Cerebellum (tissue), 4 donors: ENCODE measurements at places on chromosomes 6 and 20. TPM values are rescaled to one million over a fixed set of nuclear protein-coding genes. Genes with fewer than 3 reads are reported as not detected.
A peak's percentile ranks its signal among the peaks of the same experiment; 100 is the strongest.

CLPSL1 gene
- total RNA-seq, result not detected

DNA sequence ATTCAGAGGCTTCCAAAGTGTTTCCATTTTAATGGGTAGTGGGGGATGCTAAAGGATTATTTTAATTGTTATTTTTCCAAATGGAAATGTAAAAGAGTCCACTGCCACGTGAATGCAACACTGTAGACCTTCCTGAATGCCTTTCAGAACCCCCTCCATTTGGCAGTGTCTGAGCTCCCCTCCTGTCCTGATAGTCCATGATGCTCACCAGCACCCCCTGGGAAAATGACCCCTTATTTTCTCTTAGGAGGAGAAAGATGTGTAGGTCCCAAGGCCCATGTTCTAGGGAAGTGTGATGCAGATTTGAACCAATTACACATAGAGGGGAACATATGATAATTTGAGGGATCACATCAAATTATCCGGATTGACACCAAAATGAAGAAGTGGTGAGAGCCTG is 46.8 kb upstream of the SH3BGRL2 start:
- DNase-seq, result no peak

TREML2 gene
- total RNA-seq, result 0.09 TPM

DNA sequence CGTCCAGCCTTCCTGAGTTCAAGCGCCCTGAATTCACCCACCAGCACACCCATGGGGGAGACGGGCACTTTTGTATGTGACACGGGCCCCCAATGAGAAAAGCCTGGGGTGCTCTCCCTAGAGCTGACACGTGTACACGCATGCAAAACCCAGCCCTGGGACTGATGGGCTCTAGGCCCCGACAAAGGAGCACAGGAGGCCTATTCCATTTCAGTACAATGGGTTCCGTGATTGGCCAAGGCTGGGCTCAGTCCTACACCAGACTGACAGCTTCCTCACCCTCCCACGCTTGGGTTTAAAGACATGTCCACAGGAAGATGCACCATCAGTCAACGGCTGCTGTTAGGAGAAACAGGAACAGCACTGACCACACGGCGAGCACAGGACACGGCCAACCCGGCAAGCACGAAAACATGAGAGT is 8.8 kb downstream of the ZBTB46 start:
- peak; percentile 65 for DNase-seq

PMEPA1 gene
- total RNA-seq, result 8.4 TPM

- no peak for DNase-seq
These were observed 92.4 kb downstream of the RTN4IP1 start for GRCh38 chr6:106536851-106537250.

GRCh38 chr20:38250609-38251008 is 9.9 kb downstream of the KIAA1755 start:
- no peak for DNase-seq

DNA sequence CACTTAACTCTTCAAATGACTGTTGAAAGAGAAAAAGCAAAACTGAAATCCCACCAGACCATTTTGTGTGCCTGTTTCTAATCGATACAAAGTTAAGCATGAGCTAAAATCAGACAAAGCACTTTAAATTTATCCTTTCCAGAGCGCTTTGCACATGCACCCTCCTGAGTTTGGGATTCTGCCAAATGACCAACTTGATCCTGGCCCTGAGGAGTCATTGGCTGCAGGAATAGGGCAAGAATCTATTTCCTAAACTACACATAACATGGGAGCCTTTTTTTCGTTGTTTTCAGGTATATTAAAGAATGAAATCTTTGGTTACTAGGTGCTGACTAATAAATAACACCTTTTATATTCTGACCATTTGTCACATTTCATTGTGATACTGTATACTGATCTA is 23.8 kb upstream of the MTHFD1L start:
- DNase-seq, result no peak

PSORS1C2 gene
- total RNA-seq, result not detected

GRCh38 chr6:119929121-119929520 is 579.6 kb upstream of the MAN1A1 start:
- DNase-seq, result no peak

GRCh38 chr6:6724539-6725467 is 136.3 kb downstream of the LY86 start:
- DNase-seq, result peak; percentile 32

GRCh38 chr6:94065707-94066337 is 646.5 kb upstream of the EPHA7 start:
- no peak for DNase-seq

DNA sequence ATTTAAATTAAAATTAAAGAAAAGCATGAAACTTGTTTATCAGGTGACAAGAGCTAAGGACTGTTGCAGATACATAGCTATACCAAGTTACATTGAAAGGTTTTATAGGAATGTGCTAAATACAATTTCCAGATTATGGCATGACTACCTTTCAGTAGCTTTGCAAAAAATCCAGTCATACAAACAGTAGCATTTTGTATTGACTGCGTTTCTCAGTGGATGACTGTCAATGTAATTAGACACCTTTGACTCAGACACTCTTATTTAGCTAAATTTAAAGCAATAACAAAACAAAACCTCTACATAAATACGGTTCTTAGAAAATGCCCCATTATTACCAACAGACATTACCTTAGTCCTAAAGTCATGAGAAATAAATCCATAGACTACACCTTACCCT is 275.8 kb upstream of the RUNX2 start:
- no peak for DNase-seq

PGC gene
- total RNA-seq, result 0.36 TPM

DNA sequence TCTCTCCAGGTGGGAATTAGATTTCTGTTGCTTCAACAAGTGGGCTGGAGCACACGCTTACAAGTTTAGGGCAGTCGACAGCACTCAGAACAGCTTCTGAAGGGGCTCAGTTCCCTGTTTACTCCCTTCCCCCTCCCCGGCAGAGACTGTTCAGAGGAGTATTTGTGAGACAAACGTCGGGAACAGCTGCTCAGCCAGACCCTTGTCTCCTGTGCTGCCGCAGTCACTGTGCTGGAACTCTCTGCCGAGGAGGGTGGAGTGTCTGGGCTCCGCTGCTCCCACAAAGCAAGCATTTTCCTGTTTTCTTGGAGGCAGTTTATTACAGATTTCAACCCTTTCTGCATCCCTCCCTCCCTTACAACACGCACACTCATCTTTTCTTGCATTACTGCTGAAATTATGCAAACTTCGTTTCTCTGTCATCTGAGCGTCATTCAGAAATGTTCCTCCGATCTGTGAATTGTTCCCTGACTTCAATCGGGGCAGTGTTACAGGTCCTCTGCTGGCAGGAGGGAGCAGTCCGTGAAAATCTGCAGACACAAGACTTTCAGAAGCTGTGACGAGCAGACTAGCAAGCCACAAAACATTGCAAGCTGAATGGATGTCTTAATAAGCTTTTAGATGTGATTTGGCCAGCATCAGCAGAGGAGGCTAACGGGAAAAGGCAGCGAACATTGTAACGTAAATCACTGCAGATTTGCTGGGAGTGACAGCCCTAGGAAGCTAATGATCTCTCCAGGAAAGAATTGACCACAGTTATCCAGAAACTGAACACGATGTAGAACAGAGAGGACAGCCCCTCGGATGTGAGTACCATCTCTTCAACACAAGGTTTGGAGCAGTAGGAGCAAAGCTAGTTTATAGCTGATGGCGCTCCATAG is 76.2 kb downstream of the LYRM2 start:
- peak; percentile 55 for DNase-seq

DNA sequence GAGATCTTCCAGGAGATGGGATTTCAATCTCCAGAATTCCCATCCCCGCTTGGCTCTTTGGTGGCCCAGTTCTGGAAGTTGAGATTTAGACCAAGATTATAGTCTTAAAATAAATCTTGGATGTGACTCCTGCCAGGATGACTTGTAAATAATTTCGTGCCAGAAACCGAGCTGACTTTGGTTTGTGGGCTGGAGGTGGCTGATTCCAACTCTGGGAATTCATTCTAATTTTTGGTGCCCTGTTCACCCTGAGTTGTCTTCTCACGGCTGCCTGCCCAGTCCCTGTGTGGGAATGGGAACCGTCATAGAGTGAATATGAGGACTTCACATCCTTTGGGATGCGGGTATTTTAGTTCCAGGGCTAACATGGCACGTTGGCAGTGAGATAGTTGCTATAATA is 64.8 kb downstream of the JARID2 start:
- no peak for DNase-seq

RAB23 gene
- 21.2 TPM for total RNA-seq

DNA sequence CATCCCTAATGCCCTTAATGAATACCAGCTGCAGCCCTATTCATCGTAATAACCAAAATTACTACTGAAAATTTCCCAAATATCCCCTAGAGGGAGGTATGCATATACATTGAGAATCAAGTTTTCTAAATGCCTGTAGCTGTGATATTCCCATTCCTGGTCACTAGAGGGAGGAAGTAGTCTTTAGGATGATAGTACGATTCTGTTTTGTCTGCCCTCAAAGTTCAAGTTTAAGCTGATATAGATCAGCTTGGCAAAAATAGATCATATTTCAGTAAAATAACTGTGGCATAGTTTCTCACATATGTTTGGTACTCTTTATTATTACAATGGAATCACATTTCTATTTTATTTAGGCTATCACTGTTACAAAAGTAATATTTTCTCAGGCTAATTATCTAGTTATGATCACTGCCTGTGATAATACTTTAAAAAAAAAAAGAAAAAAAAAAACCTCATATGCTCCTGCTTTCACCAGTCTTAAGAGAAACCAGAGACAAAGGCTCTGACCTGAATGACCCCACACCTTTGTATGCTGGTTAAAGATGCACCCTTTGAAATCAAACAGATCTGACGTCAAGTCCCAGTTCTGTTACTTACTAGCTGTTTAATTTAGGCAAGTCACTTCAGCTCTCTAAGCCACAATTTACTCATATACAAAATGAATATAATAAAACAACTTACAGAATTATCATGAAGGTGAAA is 11.0 kb downstream of the TSPYL1 start:
- DNase-seq, result peak; percentile 51

TCF21 gene
- total RNA-seq, result not detected
